SK-N-MC (cell line): ENCODE measurements at places on chromosomes 3 and 15.

DNA sequence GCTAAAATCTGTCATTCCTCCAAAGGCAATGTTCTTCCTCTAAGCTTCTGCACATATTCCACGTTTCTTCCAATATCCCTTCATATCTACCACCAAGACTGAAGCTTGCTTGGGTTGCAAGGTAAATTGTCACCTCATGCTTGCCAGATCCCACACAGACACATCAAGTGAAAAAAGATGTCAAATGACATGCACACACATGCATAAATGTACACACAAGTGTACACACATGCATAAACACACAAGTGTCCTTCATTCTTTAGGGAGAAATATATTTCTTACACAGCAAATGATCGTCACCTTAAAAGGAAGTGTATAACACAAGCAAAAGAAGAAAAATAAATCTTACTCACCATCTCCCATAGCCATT, 59.4 kb downstream of the CLASP2 start:
- DNase-seq, result no peak

DNA sequence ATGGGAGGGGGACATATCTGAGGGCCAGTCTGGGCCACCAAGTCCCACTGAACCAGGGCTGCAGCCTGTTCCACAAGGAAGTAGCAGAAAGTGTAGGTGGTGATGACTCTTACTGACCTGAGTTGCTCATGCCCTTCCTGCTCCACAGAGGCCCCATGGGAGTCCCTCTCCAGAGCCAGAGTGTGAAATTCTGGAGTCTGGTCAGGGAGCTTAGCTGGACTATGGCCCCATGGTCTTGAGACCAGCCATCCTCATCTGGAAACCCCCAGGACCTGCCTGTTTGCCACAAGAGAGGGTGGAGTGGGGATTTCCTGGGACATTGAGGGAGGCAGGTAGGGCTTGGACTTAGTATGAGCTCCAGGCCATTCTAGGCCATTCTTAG, 3.0 kb downstream of the SPINT1 start:
- DNase-seq, result no peak

DNA sequence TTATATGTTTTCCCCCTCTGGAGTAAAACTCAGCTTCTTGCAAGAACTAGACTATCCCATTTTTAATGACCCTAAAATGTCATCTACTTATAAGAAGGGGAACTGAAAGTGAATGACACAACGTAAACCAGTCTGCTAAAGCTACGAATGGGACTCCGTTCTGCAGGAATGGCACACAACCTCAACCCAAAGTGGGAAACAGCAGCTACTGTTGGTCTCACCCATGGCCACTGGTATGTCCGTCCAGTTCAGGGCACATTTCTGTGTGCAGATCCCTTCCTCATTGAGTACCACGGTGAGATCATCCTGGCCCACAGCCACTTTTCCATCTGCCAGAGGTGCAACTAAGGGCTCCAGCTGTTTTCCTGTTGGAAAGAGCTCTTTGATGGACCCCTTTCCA, 23.8 kb downstream of the VPS39 start:
- no peak for DNase-seq

- DNase-seq, result no peak
These were observed 16.6 kb downstream of the KLF15 start for GRCh38 chr3:126340596-126340942.

DNA sequence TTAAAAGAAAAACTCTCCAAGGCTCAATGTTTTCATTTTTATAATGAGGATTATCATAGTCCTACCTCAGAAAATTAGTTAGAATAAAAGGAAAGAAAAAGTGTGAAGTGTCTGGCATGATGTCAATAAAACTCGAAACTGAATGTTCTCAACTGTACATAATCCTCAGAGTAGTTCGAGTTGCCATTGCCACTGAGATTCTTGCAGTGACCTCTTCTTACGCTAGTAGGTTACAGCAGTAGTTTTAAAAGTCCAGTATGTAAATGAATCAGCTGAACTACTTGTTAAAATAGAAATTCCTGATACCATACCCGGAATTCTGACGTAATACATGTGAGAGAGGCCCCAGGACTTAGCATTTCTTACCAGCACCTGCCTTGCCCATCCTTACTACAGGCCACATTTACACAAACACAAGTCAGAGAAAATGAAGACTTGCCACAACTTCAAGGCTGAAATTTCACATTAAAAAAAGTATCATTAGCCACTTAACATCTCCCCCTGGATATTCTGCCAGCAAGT, 502.6 kb downstream of the FGF12 start:
- DNase-seq, result no peak

DNA sequence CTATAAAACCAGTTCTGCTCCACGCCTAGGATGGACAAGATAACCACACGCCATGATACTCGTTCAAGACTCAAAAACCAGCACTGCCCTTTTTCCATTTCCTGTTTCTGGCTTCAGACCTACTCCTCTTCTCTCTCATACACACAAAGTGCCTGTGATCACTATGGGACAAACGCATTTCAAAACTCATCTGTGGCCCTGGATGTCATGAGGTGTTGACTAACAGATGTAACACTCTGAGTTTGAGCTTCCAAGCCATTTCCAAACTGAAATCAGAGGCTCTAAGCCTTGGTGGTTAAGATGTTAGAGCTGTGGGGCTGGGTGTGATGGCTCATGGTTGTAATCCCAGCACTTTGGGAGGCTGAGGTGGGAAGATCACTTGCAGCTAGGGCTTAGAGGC, 55.7 kb upstream of the LMOD3 start:
- DNase-seq, result no peak

GRCh38 chr15:89669309-89669865, 9.8 kb downstream of the PLIN1 start:
- DNase-seq, result no peak

DNA sequence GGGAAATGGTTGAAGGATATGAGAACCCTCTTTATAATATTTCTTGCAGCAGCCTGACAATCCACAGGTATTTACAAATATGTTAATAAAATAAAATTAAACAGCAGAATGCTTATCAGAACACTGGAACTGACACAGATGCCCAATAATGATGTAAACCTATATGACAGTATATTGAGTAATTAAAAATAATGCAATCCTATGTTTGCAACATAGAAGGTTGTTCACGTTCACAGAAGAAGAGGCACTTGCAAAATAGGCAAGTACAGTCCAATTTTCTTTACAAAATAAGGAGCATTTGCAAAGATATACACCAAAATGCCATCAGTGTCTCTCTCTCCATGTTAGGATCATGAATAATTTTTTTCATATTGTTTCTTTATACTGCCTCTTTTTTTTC, 397.0 kb upstream of the WNT5A start:
- no peak for DNase-seq

DNA sequence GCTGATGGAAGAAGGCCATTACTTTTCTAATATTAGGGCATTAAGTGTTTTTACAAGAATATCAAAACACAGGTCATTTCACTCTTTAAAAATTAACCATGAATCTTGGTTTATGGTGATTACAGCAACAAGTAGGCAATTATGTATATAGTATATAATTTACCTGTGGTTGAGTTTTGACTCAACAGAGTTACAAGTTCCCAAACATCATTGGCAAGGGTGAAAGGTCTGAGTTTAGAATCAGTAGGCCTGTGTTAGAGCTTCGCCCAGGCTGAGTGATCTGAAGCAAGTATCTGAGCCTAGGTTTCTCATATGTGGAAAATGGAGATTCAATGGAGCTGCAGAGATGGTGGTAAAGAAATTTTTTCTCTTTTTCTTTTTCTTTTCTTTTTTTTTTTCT, 25.1 kb upstream of the LPP start:
- no peak for DNase-seq

DNA sequence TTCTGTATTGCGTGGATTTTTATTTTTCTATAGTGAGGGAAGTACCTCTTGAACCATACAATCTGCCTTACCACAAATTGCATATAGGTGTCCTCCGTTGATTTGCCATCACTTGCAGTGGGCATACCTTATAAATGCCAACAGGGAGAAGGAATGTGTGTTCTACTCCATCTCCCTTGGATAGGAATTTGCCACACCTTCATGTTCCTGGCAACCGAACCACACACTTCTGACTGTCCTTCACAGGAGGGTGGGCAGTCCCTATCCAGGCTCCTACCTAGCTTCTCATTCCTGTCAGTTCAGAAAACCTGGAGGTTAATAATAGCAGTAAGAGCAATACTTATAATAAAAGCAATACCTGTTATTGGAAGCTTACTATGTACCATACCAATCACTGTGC, 357.7 kb downstream of the EFHB start:
- DNase-seq, result no peak

GRCh38 chr15:95291898-95292472, 1038.5 kb upstream of the NR2F2 start:
- no peak for DNase-seq

DNA sequence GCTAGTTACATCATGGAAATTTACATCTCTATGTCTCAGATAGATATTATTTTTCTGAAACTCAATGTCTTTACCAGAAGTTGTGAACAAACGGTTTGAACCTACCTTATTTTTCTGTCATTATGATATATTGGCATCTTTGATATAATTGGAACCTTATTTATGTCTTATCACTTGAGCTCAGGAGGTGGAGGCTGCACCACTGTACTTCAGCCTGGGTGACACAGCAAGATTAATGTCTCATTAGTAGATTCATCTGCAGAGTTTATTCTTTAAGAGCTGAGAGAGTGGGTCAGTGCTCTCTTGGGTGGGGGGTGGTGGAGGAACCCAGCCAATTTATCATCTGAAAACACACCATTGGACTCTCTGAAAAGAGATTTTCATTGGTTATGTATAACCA, 21.4 kb downstream of the SCG3 start:
- no peak for DNase-seq

DNA sequence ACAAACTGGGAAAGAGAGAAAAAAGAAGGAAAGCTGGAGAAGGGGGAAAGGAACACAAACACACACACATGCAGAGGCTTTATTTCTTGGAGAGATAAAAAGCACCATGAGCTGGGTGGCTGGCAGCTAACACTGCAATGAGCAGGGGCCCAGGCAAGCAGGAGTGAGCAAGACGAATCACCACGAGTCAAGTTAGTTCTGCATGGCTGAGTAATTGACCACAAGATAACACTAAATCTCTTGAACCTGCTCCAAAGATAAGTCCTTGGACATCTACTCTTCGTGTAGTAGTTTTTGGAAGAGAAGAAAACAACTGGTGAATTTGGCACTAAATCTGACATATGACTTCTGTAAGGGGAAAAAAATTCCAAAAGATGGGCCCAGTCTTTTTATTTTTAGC, 100.9 kb downstream of the MYO5A start:
- no peak for DNase-seq

- DNase-seq, result no peak
These were observed 1013.1 kb downstream of the NTRK3 start for GRCh38 chr15:87243474-87243873.

DNA sequence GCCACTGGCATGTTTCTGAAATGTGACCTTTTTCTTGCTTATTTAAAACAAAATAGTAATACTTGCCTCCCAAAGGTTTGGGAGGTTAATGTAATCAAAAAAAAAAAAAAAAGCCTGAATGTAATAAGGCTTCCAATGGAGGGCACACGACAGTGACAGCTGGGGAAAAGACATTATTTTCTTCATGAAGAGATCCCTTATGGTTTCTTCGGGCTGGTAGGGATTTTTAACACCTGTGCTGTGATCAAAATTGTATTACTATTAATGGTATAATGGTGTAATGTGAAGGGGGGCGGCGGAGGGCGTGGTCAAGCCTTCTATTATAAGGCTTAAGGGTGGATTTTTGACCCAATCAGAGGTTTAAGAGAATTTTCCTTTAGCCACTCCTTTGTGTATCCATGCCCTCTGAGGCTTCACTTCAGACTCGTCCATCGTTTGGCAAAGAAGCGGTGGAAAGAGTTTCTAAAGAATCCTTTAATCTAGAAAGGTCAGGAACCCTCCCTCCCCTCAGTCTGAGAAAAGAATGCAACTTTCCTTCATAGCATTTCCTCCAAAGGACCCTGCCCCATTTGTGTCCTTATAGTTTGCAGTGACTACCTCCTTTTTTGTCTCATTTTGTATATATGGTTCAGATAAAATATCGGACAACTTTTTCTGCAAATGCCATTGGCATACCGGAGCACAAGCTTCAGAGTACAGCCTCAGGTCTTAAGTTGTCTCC, 89.5 kb upstream of the CHD2 start:
- no peak for DNase-seq

DNA sequence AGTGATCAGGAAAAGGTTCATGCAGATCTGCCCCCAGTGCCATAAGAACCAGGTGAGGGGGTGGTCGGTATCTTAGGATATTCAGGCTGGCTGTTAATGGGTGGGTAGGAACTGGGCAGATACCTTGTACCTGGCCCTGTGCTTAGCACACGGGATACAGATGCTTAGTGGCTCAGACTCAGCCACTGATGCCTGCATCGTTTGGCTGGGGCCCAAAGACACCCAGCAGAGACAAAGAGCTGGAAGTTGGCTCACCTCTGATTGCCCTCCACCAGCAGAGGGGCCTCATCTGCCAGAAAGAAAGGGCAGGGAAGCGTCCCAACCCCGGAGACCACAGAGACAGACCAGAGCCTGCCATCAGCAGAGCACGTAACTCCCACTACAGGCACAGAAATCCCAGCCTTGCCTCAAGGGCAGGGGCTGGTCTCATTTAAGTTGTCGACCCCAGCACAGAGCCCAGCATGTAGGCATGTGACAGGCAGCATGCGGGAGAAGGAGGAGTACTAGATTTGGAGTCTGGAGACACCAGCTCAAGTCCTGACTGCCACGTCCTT, 64.1 kb upstream of the SLC6A1 start:
- DNase-seq, result no peak
